Activated T-cell treated with anti-CD3 and anti-CD28 coated beads, Interleukin-2, amount 50 U/mL, for 48 hours (primary cell): ENCODE measurements at places on chromosomes 4 and X.

GRCh38 chr4:30769093-30769492 is 48.9 kb downstream of the PCDH7 start:
- DNase-seq, result no peak

- no peak for DNase-seq
These were observed 28.3 kb downstream of the AGTR2 start for GRCh38 chrX:116198810-116199209.

- no peak for DNase-seq
These were observed at the start of gene NDST4 for GRCh38 chr4:115113506-115114106. TSS of gene NDST4 (minus strand) at chr4:115113620. CDS start at chr4:115077036, 36,584 bp downstream.

GRCh38 chrX:22060415-22061280 is 28.5 kb downstream of the PHEX start:
- DNase-seq, result no peak

DNA sequence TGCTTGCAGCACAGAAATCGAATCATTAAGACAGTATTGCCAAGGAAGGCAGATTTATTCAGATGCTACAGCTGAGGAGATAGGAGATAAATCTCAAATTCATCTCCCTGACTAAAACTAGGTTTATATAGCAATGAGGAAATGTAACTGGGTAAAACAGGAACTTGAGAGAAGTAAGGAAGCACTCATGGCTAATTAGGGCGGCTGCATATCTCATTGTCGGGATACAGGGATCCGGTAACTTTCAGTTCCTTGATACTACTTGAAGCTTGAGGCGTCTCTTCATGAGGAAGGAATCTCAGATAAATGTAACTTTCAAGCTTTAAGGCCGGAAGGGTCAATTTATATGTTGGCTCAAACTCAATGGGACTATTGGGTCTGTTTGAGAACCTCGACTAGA is 129.2 kb upstream of the WDR1 start:
- no peak for DNase-seq
